ENCODE measurements at places on chromosomes 11 and 22.

DNA sequence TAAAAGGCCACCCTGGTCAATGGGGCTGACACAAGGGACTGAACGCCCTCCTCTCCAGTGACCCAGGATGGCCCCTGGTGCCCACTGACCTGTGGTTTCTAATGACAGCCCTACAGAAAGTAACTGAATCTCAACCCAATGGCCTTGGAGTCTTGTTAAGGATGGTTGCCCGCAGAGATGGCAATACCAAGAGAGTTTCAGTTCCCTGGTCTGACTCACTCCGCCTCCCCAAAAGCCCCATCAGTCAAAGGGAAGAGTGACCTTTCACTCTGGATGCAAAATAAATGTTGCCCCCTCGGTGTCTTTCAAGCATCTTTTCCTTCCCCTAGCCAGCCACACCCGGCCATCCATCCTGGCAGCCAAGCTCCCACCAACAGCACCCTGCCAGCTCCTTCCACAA lies 57.7 kb upstream of the ISX start:
- DNase-seq = no peak

- DNase-seq = no peak
Measured at GRCh38 chr11:27234961-27235360, 128.1 kb downstream of the CCDC34 start.

DNA sequence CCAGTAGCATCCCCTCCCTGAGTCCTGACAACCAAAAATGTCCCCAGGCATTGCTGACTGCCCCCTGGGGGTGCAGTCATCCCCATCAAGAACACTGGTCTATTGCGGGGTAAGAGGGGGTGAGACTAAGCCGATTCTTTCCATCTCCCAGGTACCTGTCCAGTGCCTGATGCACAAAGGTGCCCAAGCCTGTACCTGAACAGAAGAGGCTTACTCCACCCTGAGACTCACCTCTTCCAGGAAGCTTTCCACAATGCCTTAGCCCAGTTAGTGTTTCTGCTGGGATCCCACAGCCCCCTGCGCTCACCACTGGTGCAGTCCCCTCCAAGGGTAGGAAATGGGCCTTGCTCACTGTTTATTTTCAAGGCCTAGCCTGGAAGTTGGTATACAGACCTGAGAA lies 22.9 kb downstream of the TPST2 start:
- DNase-seq = no peak

GRCh38 chr22:23166841-23167616 lies 13.3 kb upstream of the BCR start:
- DNase-seq = no peak
